ENCODE measurements at places on chromosomes 13 and 19.

DNA sequence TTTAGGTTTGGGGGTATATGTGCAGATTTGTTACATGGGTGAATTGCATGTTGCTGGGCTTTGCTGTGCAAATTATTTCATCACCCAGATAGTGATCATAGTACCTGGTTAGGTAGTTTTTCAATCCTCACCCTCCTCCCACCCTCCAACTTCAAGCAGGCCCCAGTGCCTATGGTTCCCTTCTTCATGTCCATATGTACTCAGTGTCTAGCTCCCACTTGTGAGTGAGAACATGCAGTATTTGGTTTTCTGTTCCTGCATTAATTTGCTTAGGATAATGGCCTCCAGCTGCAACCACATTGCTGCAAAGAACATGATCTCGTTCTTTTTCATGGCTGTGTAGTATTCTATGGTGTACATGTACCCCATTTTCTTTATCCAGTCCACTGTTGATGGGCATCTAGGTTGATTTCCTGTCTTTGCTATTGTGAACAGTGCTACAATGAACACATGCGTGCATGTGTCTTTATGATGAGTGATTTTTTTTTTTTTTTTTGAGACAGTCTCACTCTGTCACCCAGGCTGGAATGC, 42.9 kb upstream of the POMP start:
- no peak for DNase-seq

DNA sequence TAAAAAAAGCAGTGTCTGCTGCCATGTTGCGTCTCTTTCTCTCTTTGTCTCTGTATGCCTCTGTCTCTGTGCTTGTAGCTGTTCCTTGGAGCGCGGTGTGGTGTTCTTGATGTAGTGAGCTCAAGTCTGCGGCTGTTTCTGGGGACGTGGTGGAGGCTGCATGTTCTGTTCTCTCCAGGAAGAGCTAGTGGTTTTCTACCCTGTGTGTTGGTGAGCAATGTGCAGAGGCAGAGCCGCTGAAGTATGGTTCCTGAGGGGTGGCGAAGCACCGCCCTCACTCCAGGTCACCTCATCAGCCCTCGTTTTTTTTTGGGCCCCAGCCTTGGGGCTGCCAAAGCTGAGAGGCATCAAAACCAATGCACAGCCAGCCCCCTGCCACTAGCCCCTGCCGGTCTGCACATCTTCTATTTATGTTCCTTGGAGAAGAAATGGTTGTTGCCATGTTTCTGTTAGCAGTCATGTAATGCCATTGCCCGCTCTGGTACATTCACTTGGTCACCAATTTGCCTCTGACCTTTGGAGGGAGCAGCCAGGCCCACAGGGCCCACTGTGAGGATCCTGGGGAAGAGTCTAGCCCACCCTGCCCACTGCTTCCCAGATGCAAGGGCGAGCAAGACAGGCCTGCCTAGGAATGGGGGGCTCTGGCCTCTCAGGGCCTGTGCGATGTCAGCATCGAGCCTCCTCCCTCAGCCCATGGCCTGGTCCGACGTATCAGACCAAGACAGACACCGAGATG, 7.2 kb downstream of the HNRNPL start:
- no peak for DNase-seq

- no peak for DNase-seq
These were observed 10.7 kb downstream of the MARCHF2 start for GRCh38 chr19:8423817-8424223.

GRCh38 chr19:30540761-30541160, 168.6 kb downstream of the ZNF536 start:
- no peak for DNase-seq

GRCh38 chr19:13459351-13459750, 46.9 kb downstream of the CACNA1A start:
- DNase-seq, result no peak
